ENCODE measurements at places on chromosomes 5 and 9.

GRCh38 chr9:137982200-137982599, 104.6 kb downstream of the CACNA1B start:
- DNase-seq = no peak

DNA sequence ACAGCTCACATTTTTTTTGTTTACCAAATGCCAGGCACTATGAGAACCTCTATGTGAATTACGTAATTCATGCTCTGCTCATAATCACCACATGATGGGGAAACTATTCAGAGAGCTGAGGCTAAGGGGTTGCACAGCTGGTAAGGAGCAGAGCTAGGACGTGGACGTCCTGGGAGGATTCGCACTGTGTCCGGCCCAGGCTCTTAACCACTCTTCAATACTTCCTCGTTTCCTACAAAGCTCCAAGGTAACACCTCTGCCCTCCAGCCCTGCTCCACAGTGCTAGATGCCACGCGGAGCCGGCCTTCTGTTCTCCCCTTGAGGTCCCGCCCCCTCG, 8.7 kb downstream of the PHF19 start:
- no peak for DNase-seq

DNA sequence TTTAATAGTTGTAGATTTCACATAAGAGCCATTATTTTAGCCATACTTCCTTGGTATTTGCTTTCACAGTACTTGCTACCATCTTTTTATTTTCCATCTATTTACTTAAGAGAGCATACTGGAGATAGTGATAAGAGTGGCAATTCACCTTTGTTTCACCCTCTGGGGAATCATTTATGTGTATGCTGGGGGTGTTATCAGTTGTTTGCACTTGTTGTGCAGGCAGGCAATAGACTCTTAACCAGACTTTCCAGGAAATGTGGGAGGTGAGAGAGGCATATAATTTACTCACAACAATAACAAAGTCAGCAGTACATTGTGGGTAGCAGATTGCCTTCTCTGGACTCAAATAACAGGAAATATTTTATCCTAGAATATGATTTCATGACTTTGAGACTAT, 1018.3 kb downstream of the CDH12 start:
- DNase-seq = no peak

- peak; percentile 75 for DNase-seq
These were observed at the start of gene MGAT4B for GRCh38 chr5:179806250-179807048. Gene MGAT4B (minus strand): TSS chr5:179806866. CDS start chr5:179806583, 283 bp downstream.

DNA sequence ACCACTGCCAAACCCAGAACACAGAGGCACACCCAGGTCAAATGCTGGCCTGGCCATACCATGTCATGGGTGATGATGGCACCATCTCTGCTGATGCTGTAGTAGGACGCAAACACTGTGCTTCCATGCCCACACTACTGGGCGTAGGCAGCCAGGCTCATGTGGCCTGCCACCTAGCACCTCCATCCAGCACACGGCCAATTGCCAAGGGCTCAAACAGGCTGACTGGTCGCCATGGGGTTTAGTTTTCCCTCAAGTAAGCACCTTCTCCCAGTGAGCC, 39.4 kb downstream of the BICD2 start:
- no peak for DNase-seq

DNA sequence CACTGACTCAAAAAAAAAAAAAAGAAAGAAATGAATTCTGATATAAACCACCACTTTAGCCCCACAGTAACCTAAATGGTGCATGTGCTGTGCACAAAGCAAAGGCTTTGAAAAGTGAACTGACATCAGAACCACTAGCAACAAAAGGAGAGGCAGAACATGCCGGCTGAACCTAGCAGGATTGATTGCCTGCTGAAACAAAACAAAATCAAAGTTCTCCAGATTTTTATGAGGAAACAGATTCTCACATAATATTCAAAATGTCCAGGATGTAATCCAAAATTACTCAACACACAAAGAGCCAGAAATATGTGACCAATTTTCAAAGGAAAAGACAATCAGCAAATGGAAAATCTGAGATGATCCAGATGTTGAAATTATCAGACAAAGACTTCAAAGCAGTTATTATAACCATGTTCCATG, 37.9 kb downstream of the UBTD2 start:
- DNase-seq = no peak

DNA sequence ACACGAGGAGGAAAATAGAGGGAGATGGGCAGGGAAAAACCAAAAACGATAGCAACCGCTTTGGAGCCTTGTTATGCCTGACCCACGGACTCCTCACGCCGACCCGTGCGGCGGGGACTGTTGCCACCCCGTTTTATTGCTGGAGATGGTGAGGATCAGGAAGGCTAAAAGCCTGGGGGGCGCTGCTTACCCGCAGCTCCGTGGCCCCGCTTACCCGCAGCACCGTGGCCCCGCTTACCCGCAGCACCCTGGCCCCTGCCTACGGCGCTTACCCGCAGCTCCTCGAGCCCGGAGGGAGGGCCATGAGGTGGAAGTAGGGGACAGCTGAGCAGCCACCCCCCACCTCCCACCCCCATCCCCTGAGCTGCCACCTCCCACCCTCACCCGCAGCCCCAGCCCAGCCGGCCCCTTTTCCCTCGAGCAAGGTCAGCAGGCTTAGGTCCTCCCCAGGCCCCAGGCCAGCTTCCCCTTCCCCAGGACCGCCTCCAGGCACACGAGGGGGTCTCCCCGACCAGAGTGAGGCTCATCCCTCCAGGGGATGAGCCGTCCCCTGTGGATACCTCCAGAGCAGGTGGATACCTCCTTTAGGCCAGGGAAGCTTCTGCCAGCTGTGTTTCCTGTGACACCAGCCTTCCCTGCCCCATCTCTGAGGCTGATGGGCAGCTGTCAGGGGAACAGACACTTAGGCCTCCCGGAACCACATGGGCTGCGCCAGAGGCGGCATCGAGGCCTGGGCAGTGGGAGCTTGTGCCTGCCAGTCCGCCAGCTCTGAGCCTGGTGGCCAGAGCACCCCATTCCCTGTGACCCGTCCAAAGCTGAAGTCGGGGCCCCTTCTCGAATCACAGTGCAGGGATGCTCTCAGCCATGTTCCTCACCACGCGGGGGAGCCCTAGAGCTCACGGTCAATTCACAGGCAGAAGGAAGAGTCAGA, 92.3 kb downstream of the LMX1B start:
- DNase-seq = no peak
